ENCODE measurements at places on chromosomes 4 and X.

- H3K27ac ChIP-seq = no peak overlapping the region
- no peaks in the 10 kb centered on the region for H3K36me3 ChIP-seq
- DNase-seq = no peak
- H3K27me3 ChIP-seq = no peaks in the 10 kb centered on the region
- H3K4me3 ChIP-seq = no peak overlapping the region
- H3K4me1 ChIP-seq = no peaks in the 10 kb centered on the region
These were observed 78.7 kb downstream of the ARAP2 start for GRCh38 chr4:36165631-36166005.

- H3K27me3 ChIP-seq = no peaks in the 10 kb centered on the region
- no peak for DNase-seq
- H3K4me1 ChIP-seq = no peaks in the 10 kb centered on the region
These were observed 4.2 kb upstream of the NYX start for GRCh38 chrX:41442824-41443550.

DNA sequence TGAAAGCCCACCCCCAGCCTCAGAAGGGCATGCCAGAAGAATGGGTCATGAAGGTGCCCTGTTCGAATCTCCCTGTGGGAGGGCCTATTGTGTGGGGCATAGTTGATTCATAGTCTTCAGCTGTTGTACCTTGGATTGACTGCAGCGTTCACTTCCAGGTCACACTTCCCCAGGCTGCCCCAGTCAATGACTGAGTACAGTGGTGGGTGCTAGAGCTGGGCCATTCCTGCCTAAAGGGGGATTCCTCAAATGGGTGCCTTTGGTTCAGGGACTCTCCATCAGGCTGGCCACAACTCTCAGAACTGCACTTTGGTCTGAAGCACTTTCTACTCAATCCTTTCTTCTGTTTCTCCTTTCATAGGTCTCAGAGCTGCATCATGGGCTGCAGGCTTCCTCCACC is 35.0 kb upstream of the RASGEF1B start:
- no peak overlapping the region for H3K27ac ChIP-seq
- H3K27me3 ChIP-seq = no peaks in the 10 kb centered on the region
- no peak for DNase-seq
- H3K4me3 ChIP-seq = no peak overlapping the region
- H3K4me1 ChIP-seq = no peaks in the 10 kb centered on the region

GRCh38 chr4:112861691-112862674 is 187.5 kb upstream of the ANK2 start:
- H3K4me1 ChIP-seq = no peaks in the 10 kb centered on the region
- no peak for DNase-seq
- H3K27me3 ChIP-seq = no peaks in the 10 kb centered on the region
- H3K4me3 ChIP-seq = no peak overlapping the region
- no peaks in the 10 kb centered on the region for H3K36me3 ChIP-seq
- peak overlapping the region; percentile 81 for H3K27ac ChIP-seq

DNA sequence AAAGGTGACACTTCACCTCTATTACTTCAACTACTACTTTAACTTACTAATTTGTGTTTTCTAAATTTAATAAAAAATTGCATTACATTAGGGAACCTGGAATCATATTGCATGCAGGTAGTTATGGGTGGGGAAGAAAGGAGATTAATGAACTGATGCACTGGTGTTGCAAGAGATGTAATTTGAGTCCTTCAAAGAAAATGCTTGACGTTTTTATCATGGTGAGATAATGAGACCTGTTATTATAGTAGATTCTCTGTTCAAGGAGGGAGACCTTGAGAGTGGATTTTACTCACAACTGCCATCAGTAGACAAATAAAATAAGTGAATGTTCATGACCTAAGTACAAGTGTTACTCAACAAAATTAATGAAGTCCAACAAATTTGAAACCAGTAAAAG is 26.4 kb upstream of the MED14 start:
- no peaks in the 10 kb centered on the region for H3K27me3 ChIP-seq
- no peaks in the 10 kb centered on the region for H3K4me1 ChIP-seq
- no peak overlapping the region for H3K27ac ChIP-seq
- no peak for DNase-seq
- H3K36me3 ChIP-seq = no peaks in the 10 kb centered on the region
